ENCODE measurements at places on chromosomes 7 and 10.

DNA sequence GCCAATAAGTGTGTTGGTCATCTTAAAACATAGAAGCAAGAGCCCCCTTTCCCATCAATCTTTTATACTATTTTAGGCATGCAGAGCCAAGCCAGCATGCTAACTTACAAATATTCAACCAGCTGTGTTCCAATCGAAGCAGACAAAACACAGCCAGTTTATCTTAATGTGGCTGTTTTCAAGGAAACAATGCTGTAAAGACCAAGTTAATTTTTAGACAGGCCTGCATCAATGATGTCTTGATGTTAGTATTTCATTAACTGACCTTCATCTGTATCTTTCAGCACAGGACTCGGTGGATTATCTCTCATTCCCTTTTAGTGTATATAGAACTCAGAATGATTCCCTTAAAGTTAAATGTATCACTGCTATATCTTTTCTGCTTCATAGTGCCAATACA, 262.0 kb upstream of the ZWINT start:
- no peak for DNase-seq

DNA sequence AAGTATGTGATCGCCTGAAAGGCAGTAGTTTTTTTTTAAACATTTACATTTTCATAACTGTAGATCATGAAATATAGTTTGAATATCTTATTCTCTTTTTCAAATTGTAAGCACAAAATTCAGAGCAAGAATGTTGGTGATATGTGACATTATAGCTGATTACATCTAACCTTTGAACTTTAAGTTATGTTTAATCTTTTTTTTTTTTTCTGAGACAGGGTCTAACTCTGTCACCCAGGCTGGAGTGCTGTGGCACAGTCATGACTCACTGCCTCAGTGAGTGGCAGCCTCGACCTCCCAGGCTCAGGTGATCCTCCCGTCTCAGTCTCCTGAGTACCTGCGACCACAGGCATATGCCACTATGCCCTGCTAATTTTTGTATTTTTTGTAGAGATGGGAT, 278.7 kb upstream of the NEBL start:
- DNase-seq, result no peak

- no peak for DNase-seq
Observed at GRCh38 chr10:359093-359492, 223.8 kb downstream of the ZMYND11 start.

GRCh38 chr10:86523348-86523747, 1.8 kb upstream of the WAPL start:
- no peak for DNase-seq

DNA sequence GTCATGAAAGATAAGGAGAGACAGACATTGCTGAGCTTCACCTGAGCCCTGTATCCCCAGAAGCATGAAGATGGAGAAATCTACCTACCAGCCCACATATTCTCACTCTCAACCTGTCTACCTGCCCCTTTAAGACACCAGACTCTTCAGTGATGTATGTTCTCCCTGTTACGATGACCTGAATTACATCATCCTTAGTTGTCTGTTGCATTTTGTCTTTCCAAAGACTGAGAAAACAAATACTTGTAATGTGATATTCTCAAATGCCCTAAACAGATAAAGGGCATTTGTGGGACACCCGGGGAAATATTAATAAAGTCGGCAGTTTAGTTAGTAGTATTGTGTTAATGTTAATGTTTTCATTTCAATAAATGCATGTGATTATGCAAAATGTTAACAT, 305.8 kb upstream of the IGFBP3 start:
- no peak for DNase-seq

DNA sequence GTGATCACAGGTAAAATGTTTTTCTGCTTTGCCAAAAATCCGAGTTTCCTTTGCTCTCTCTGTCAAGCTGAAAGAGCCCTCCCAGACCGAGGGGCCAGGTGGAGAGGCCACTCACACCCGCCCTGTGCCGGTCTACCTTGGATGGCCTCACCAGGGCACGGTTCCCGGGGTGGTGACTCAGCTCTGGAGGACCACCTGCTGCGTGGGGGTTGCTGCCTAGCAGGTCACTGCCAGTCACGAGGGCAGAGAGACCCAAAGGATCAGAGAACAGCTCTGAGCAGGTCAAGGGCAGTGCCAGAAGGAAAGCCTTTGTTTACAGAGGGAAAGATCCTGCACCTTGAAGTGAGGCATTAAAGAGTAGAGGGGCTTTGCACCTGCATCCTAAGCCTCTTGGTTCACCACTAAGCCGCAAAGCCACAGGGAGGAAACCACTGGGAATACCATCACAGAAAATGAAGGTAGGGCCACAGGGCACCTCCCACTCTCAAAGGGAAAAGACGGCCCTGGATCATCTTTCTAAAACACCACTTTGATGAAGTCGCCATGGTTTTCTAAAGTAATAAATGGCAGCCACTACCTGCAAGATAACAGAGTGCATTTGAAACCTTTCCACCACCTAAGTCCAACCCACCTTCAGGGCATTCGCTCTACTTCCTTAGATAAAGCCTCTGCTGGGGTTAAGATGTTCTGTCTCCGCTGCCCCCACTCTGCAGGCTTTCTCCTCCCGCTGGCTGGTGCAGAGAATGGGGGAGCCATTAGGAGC, 160.3 kb upstream of the KLF14 start:
- no peak for DNase-seq

DNA sequence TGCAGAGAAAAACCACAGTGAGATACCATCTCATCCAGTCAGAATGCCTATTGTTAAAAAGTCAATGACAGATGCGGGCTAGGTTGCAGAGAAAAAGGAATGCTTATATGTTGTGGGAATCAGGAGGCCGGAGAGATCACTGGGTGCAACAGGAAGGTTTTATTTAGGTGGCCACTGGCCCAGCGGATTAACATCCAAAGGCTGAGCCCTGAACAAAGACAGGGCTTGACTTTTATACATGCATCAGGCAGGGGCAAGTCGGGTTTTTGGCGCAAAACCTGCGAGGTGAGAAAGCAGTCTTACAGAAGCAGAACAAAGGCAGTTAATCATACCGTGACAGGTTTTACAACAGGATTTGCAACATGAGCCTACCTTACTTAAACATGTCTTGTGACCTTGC, 620 bp downstream of the ZNF117 start:
- DNase-seq, result no peak

GRCh38 chr10:71742301-71743088, 22.9 kb upstream of the C10orf105 start:
- DNase-seq, result no peak

GRCh38 chr7:158732494-158733219, 28.1 kb upstream of the NCAPG2 start:
- DNase-seq, result no peak

- DNase-seq, result no peak
Observed at GRCh38 chr10:78388331-78389050, 354.8 kb downstream of the RPS24 start.

DNA sequence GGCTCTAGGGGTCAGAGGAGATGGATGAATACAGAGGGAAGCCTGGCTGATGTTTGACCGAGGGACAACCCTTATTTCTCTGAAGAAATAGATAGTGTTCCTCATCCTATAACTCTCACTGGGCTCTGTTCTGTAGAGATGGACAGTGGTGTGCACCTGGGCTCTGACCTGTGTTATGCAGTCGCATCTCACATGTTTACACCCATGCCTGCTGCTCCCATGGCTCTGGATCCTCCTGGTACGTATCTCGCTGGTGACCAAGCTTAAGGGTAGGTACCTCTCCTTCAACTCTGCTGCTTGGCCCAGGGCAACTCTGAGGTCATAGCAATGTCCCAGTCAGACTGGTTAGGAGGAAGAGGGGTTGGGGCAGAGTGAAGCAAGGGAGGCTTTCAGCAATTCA, 42.8 kb downstream of the ADRA2A start:
- no peak for DNase-seq

DNA sequence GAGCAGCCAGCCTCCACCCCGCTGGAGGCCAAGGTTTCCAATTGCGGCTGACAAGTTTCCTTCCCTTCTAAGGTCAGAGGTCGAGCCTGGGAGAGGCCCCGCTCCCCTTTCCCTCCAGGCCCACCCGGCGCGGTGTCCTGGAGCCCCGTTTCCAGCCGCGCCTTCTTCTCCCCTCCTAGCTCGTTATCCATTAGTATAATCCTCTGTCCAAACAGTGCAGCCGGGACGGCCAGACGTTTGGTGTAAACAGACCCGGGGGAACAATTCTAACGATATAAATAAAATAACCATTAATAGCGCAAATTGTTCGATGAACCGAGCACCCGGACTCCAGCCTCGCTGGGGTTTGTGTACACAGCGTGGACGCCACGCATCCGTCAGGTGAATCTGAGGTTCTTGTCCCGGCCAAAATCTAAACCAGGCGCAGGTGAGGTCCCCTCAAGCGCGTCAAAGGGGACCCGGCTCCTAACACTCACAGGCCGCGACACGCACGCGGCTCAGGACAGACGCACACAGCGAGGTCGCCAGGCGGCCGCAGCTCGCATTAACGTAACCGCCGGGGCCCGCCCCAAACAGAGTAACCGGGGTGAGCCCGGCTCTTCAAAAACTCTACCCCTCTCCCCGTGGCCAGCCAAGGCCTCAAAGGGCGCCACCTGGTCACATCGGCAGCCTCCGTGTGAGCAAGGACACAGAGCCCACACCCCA, 10.8 kb upstream of the NKX2-3 start:
- DNase-seq, result no peak

DNA sequence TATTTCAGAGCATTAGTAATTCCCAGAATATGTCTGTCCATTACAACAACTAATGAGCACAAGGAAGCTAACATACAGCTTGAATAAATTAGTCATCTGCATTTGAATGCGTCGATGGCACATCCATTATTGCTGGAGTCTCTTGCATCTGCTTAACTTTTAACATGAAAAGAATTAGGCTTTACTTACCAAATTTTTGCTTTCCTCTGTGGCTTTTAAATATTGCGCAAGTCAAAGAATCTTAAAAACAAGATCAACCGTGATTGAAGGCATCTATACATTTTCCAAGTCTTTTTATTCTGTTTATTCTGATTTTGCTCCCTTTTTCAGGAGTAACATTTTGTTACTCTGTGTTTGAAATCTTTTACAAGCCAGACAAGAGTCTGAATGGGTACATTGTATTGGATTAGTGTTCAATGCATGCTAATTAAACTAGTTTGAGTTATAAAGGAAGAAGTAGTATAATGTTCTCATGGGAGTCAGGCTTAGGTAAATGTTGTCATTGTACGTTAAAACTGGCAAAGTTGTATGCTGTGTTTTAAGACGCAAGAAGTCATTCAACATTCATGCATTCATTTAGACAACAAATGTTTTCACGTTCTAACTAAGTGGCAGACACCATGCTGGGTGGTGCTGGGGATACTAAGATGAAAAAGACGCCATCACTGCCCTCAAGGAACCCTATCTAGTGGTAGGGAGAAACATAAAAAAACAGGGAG, 4.0 kb upstream of the CACNB2 start:
- no peak for DNase-seq

DNA sequence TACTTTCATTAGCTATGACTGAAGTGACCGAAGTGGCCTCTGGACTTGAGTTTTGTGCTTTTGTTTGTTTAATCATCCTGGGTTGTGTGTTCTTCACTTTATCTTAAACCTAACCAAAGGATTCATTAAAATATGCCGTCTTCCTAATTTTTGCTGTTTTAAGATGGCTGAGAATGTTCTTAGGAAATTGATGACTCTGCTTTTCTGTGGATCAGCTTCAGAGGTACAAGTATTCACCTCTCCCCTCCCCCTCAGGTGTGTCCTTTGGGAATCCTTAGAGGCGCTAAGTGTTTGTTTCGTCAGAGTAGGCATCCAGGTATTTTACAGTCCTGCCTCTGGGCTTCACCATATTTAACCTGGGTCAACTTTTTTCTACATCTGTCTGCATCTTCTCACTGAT, 1.1 kb downstream of the CCDC126 start:
- no peak for DNase-seq

DNA sequence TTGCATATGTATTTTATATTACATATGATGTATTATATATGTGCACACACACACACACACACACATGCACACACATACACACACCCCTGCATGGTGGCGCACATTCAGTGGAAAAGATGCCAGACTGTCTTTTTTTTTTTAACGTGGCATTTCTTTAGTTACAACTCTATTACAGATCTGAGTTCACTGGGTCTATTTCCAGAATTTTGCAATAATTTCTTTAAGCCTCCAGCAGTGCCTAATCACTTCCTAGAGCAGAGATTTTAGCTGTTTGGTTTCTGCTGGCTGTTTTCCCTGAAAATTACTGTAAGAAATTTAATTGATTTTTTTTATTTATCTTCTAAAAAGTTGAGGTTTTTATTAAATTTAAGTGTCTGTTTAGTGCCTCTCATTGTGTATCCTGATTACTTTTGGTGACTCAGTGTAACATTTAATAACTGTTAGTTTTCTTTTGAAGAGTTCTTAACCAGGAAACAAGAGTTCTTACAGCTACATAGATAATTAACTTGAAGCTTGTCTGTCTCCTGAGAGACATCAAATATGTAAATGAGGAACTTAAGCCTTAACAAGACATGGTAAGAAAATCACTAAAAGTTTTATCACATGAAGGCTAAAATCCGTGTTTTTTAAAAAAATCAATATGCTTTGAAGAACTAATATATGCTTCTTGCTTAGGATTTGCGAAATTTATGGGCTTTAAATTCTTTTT, 232.0 kb downstream of the MDFIC start:
- no peak for DNase-seq

- DNase-seq, result no peak
Observed at GRCh38 chr10:89078724-89079672, 88.4 kb downstream of the FAS start.

- no peak for DNase-seq
Observed at GRCh38 chr10:11441151-11441535, 170.3 kb downstream of the USP6NL start.

- no peak for DNase-seq
Observed at GRCh38 chr7:43764039-43764761, 5.7 kb downstream of the BLVRA start.

DNA sequence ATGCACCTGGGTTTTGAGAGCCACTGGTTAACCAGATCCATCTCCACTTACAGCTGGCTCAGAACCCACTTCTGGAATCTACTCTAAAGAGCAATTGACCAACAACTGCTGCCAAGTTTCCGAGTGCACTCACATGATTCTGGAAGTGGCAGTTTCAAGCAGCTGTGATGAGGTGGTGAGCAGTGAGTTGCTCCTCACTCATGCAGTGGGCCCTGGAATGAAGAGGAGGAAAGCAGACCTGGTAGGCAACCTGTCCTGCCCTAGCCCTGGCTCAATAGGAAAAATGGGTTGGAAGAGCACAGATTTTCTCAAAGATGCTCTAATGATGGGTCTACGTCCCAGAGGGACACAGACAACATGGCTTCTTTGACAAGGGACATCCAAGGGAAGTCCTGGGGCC, 70.7 kb upstream of the NPY start:
- DNase-seq, result no peak

GRCh38 chr10:45491061-45491460, 117.0 kb downstream of the ALOX5 start:
- no peak for DNase-seq

DNA sequence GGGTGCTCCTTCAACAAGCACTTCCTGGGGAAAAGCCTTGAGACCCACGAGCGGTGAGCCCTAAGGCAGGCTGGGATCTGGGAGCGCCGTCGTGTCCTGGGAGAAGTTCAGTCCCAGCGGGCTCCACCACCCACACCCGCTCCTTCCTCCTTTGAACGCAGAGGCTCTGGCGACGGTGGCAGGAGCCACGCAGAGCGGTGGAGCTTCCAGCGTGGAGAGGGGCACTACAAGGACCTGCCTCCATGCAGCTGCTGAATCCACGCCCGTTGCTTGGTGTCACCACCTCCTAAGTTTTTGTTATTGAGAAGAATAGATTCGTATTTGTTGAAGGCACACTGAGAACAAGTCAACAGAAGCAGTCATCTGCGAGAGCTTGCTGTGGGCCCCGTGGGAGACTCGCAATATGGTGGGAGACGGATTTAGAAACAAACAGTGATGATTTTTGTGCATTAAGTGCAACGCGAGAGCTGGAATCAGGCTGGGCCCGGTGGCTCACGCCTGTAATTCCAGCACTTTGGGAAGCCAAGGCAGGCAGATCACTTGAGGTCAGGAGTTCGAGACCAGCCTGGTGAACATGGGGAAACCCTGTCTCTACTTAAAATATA, 60.1 kb upstream of the SDK1 start:
- no peak for DNase-seq

All from endothelial cell (in vitro differentiated cells).